Gastroesophageal sphincter (tissue), 4 donors: ENCODE measurements at places on chromosomes 6 and 20.
A peak's percentile ranks its signal among the peaks of the same experiment; 100 is the strongest.

GRCh38 chr6:38481851-38482250 is 157.9 kb downstream of the BTBD9 start:
- no peak for ATAC-seq

GRCh38 chr6:41960028-41960427 is 18.4 kb upstream of the CCND3 start:
- ATAC-seq, result no peak

DNA sequence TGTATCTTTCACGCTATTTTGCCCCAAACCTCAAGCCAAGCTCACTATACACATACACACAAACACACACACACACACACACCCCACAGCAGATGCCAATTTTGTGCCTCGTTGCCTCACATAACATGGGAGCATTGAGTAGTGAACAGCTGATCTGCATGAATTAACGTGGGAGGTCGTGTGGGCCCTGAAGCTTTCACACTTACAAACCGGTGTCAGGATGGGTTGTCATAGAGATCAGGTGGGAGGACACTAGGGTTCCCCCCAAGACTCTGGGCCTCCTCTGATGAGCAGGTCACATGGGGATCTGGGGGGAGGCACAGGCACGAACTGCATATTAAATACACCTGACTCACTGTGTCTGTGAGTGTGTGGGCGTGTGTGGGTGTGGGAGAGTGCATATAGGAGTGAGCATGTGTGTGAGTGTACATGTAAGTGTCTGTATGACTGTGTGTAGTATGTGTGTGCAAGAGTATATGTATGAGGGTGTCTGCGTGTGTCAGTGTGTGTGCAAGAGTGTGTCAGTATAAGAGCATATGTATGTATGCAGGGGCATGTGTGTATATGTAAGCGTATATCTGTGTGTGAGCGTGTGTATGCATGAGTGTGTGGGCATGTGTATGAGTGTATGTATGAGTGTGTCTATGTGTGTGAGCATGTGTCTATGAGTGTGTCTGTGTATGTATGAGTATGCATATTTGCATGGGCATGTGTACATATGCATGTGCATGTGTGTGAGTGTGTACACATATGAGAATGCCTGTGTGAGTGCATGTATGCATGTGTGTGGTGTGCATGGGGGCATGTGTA is 370.4 kb downstream of the PREX1 start:
- ATAC-seq, result no peak

GRCh38 chr6:100464903-100465700 is at the start of gene SIM1:
Gene SIM1 (minus strand): TSS chr6:100464921. CDS start chr6:100463468, 1,453 bp downstream.
- peak; percentile 52 for ATAC-seq

- ATAC-seq, result no peak
These were observed 305.8 kb upstream of the PRDM1 start for GRCh38 chr6:105780146-105780860.

GRCh38 chr6:118054082-118054481 is 147.0 kb downstream of the SLC35F1 start:
- no peak for ATAC-seq

- no peak for ATAC-seq
These were observed 82.0 kb downstream of the WASF1 start for GRCh38 chr6:110097443-110097842.

- ATAC-seq, result no peak
These were observed 4.0 kb downstream of the ZBTB24 start for GRCh38 chr6:109478841-109479624.

DNA sequence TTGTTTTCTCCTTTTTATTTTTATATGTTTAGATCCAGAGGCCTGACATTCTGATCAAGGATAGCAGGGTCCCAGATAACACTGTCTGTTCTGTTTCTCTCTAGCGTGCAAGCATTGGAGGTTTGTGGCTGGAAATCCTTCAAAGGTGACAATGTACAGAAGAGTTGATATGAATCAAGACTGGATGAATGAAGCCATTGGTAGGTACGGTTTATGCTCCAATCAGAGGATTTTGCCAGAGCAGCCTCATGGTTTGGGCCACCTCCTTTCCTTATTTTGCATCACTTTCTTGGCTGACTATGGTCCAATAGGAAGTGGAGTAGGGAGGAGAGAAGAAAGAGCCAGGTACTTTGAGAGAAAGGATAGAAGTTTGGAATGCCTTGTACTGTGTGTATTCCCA is 484.8 kb upstream of the JAG1 start:
- no peak for ATAC-seq

DNA sequence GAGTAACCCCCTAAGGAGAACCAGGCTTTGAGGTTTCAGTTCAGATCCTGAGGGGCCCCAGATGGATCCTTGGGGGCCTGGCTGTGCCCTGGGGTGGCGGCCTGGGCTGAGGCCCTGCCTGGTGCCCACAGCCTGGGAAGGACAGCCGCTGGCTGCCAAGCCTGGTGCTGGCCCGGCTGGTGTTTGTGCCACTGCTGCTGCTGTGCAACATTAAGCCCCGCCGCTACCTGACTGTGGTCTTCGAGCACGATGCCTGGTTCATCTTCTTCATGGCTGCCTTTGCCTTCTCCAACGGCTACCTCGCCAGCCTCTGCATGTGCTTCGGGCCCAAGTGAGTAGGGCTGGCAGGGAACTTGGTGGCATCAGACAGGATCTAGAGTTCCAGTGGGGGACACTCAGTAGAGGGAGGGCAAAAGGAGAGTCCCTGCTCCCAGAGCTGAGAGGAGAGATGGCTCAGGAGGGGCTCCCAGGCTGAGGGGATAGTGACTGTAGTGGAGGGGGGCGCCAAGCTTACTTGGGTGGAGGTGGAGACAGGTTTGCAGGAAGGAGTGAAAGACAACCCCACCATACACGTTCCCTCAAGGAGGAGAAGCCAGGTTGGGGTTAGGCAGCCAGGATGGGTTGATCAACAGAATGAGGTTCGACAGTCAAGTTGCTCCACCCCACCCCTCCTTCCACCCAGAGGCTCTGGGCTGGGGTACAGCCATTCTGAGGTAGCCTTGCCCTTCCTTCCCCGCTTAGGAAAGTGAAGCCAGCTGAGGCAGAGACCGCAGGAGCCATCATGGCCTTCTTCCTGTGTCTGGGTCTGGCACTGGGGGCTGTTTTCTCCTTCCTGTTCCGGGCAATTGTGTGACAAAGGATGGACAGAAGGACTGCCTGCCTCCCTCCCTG is 9.5 kb downstream of the SLC29A1 start:
- no peak for ATAC-seq

DNA sequence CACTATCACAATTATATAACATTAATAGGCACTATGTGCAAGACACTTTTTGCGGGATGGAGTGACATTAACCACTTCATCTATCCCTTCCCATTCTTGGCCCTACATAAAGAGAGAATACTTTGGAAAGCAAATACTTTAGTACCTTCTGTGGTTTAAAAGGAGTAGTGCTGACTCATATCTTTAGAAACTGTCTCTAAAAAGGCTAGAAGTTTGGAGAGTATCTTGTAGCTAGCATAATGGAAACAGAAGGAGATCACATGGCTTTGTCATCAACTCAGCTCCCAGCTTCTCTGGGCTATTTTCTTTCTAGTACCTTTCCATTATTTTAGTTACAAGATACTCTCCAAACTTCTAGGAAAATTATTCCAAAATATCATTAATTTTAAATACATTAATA is 157.5 kb downstream of the ADGRG6 start:
- no peak for ATAC-seq

DNA sequence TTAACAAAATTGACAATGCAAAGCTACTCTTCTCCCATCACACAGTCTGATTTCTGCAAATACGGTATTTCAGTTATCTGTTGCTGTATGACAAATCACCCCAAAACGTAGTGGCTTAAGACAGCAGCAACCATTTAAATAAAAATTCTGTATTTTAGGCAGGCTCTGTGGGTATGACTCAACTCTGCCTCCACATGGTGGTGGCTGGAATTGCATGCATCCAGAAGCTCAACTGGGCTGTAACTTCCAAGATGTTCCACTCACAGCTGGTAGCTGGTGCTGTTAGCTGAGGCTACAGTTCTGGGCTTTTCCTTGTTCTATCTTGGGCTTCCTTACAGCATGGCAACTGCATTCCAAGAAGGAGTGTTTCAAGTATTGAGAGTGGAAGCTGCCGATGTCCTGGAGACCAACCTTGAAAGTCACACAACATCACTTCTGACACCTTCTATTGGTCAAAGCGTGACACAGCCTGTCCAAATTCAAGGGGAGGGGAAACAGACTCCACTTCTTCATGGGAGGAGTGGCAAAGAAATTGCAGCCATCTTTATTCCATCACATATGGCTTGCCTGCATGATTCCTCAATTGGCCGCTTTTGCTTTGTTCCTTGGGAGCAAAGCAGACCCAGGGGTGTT is 39.7 kb upstream of the TULP1 start:
- no peak for ATAC-seq

DNA sequence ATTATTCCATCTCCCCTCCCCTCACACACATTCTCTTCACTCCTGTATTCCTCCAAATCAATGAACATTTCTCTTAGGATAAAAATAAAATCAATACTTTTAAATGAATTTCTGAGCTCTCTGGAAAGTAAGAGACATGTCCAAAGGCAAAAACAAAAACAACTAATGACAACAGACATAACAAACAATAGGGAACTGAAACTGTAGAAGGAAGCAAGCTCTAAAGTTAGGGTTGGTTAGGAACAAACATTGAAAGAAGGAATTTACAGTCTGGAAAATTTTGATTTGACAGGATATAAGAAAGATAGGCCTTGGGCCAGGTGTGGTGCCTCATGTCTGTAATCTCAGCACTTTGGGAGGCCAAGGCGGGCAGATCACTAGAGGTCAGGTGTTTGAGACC is 17.5 kb upstream of the MYCT1 start:
- no peak for ATAC-seq

GRCh38 chr6:155447949-155448348 is 7.7 kb downstream of the NOX3 start:
- no peak for ATAC-seq

DNA sequence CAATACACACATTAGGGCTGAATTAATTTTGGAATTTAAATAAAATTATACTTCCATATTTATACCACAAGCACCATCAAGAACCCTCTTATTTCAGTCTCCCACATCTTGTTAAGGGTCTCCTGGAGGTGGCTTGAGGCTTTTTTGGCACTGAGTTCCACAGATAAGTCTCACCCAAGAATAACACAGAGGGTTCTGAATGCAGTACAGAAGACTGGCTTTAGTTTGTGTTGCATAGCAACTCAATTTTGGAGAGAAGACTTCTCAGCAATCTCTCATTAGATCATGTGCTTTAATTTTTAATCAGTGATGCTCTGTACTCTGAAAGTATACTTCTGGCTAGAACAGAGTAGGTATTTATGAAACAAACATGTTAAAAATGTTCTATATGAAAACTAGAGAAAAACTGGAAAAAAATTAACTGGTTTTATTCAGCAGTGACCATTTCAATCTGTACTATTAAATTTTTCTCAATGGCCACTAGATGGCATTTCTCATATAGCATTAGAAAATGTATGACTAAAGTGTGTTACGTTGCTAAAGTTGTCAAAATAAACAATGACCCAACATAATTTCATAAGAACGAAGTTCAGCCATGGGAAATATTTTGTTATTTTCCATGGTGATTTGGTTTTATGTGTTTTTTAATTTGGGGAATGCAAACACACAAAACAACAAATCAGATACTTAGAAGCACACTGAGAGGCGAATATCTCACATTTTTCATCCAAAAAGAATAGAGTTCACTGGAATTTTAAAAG is 32.7 kb upstream of the MAP7 start:
- peak; percentile 50 for ATAC-seq

- ATAC-seq, result no peak
These were observed 5.7 kb downstream of the OSBPL2 start for GRCh38 chr20:62243906-62244515.

DNA sequence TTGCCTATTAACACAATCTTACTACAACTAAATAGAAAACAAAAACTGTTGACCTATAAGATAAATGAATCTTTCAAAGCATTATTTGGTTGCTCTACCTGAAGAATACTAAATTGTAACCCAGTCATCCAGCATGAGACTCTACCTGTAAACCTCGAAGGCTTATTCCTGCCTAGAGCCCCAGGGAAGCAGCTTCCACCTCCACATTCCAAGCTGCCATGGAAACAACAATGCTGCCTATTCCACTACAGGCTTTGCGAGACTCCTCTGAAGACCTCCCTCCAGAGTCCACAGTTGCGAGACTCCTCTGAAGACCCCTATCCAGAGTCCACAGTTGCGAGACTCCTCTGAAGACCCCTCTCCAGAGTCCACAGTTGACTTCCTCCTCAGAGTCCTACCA is 15.7 kb downstream of the GMDS start:
- ATAC-seq, result no peak

DNA sequence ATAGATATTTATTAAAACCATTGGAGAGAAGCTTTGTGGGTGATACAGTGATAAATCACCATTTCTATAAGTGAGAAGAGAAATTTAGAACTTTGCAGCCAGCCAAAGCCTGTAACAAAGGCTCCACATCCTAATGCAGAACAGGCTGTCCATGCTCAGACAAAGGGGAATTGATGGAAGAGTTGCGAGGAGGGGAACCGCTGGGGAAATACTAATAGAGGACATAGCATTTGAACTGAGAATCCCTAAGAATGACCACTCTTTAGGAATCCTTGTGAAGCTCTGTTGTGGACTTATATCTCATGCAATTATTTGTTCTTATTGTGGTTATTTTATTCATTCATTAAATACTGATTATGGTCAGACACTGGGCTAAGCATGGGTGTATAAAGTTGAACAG is 167.8 kb downstream of the PHF3 start:
- ATAC-seq, result no peak

DNA sequence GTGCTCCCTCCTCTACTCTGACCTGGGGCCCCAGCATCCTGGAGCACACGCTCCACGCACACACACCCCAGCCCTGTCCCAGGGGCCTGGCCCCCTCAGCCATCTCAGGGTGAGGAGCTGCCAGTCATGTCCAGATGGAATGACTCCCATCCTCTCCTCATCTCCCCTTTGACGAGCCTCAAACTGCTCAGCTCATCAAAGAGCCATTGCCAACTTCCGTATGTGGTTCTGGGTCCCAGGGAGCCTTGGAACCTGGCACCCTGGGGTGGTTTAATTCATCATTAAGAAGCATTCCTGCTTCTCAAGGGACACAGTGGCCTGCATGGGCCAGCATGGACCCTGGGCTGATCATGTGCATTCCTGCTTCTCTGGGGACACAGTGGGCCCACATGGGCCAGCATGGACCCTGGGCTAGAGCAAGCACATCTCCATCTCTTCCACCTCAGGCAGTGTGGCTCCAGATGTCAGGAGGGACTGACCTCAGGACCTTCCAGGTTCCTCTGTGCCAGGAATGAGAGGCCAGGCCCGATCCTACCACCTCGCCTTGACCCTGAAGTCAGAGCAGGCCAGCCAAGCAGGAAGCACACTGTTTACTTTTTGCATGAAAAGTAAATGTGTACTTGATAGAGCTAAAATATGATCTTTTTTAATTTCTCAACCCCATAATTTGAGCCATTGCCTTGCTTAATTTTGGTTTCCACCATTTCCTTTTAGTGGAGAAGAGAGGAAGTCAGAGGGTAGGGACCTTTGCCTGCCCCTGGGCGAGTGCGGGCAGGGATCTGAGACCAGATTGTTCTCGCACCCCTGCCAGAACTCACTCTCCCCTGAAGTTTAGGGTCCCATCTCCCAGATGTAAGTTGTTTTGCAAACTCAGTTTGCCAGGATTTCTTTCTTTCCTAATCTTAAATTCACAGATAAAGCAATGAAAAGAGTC is 26.1 kb downstream of the SPATA2 start:
- no peak for ATAC-seq
